ENCODE measurements at places on chromosomes 11 and 22.

DNA sequence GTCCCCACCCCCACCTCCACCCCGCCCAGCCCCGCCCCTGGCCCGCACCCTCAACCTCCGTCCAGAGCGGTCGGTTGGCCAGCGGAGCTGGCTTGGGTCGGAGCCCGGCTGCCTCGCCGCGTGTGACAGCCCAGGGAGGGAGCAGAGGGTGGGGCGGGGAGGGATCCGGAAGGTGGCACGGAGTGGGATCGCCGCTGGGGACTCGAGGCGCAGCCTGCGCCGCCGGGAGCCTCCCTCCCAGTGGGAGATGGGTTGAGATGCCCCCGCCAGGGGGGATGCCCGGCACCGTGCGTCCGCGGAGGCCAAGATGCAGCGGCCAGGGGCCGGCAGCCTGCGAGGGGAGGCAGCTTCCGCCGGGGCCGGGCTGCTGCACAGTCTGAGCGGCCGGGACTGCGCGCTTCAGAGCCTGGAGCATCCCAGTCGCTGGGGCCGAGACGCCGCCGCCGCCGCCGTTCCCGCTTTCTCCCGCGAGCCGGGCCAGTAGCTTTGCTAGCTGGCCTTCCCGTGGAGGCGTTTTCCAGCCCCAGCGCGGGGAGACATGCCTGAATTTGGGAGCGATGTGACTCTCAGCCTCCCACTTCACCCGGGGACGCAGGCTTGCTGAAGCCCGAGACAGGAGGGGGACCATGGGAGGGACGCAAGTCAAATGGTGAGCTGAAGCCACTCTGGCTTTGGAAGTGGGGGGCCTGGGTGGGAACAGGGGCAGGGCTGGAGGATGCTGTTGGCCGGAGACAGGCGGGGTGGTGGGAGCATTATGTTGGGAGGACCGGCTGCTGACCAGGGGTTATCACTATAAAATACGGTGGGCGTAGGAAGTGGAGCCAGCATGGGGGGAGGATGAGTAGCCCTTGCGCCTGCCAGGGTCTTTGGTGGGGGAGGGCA, 40.2 kb downstream of the DIXDC1 start:
- DNase-seq = peak; percentile 46

DNA sequence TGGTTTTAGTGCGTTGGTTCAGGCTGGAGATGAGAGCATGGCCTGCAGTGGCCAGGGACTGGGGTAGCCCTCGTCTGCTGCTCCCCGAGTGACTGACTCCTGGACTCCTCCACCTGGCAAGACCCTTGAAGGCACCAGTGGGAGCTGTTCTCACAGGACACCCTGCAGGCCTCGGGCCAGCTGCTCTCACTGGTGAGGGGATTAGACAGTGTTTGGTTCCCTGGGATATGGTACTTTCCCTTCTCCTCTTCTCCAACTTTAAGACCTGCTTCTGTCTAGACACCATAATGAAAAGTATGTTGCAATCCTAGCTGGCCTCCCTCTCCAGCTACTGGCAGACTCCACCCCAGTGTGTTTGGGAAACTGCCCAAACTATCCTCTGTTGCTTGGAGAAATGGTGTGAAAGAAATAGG, 168.8 kb upstream of the CADM1 start:
- DNase-seq = peak; percentile 68

GRCh38 chr11:36373016-36374010, 77.2 kb downstream of the PRR5L start:
- no peak for DNase-seq

- DNase-seq = no peak
These were observed 8.2 kb downstream of the VPS37C start for GRCh38 chr11:61152816-61153592.

- no peak for DNase-seq
These were observed 648.5 kb upstream of the KIRREL3 start for GRCh38 chr11:127649071-127649470.

- peak; percentile 13 for DNase-seq
These were observed 3.8 kb upstream of the FDX1 start for GRCh38 chr11:110425751-110426545.

GRCh38 chr22:48825802-48826520, 1001.7 kb downstream of the BRD1 start:
- DNase-seq = no peak

GRCh38 chr11:122168218-122168617, 52.2 kb upstream of the BLID start:
- no peak for DNase-seq

DNA sequence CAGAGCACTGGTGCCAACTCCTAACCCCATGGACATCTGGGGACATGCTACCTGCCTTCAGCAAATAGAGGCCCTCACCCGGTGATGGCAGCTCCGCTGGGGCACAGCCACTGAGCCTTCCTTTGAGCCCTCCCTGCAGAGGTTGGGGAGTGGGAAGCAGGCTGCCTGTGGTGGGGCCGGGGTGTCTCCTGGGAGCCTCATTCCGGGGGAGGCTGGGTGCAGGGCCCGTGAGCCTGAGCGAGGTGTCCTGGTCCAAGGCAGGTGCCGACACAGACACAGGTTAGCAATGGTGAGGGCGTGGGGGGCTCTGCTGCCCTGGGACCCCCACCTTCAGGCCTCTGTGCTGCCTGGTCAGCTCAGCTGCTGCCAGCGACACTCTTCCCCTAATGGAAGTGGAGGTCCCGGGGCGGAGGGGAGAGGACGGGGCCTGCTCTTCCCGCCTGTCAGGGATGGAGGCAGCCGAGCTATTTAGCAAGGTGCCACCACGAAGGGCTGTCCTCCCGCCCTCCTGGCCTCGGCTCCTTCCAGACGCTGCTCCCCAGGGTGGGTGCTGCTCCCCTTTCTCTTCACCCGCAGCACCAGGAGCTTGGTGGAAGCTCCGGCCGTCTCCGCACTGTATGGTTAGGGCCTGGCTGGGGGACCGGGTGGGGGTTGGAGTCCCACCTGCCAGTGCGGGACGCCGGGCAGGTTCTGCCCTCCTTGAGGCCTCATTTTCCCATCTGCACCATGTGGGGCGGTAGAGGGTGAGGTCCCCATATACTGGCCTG, 11.2 kb downstream of the TSPAN4 start:
- no peak for DNase-seq

GRCh38 chr22:45627489-45628233, 44.0 kb upstream of the ATXN10 start:
- DNase-seq = no peak

- no peak for DNase-seq
These were observed 434.7 kb downstream of the BRD1 start for GRCh38 chr22:49392841-49393510.

Measured in tongue (tissue), 3 donors.